ENCODE measurements at places on chromosomes 3 and 15. TPM values are rescaled to one million over a fixed set of nuclear protein-coding genes. Genes with fewer than 3 reads are reported as not detected.

- DNase-seq = no peak
Measured at GRCh38 chr3:161796780-161797179, 300.2 kb downstream of the OTOL1 start.

GRCh38 chr3:58288011-58288728, 17.9 kb upstream of the RPP14 start:
- DNase-seq = no peak

DNA sequence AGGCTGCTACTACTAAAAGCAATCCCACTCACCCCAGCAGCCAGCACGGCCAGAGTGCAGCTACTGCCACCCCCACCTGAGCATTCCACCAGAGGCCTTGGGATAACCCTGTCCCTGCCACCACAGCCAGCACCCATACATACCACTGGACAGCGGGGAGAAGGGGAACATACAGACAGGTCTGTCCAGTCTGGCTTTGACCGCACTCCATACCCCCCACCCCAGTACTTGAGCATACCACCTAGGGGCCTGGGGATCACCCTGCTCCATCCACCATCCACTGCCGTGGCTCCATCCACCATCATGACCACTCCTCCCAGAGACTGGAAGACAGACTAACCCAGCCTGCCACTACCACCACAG, 210.1 kb downstream of the ATP8B4 start:
- no peak for DNase-seq

GRCh38 chr15:61503383-61503969, 274.4 kb upstream of the RORA start:
- no peak for DNase-seq

GRCh38 chr15:74978503-74978902, 16.9 kb upstream of the SCAMP5 start:
- DNase-seq = no peak

GRCh38 chr15:59532770-59533379, 78.7 kb upstream of the GCNT3 start:
- DNase-seq = no peak

The SEC22A gene
- 65.4 TPM for total RNA-seq

The CHAC1 gene
- total RNA-seq = 0.42 TPM

The GOLGA8J gene
- total RNA-seq = not detected

DNA sequence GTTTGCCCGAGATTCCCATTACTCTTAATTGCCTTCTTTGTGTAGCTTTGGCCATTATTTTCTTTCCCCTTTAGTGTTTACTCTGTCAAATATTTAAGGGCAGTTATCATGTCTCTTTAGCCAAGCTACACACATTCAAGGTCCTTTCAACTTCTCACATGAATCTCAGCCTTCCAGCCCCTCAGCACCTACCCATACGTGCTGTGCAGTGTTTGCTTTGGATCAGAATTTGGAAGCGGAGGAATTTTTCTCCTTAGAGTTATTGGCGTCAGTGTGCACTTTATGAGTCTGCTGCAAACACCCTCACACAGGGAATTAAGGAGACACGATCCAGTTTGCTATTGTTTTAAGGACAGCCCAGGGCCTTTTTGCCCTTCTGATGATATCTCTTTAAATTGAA, 231.6 kb downstream of the CACNA2D3 start:
- DNase-seq = no peak

DNA sequence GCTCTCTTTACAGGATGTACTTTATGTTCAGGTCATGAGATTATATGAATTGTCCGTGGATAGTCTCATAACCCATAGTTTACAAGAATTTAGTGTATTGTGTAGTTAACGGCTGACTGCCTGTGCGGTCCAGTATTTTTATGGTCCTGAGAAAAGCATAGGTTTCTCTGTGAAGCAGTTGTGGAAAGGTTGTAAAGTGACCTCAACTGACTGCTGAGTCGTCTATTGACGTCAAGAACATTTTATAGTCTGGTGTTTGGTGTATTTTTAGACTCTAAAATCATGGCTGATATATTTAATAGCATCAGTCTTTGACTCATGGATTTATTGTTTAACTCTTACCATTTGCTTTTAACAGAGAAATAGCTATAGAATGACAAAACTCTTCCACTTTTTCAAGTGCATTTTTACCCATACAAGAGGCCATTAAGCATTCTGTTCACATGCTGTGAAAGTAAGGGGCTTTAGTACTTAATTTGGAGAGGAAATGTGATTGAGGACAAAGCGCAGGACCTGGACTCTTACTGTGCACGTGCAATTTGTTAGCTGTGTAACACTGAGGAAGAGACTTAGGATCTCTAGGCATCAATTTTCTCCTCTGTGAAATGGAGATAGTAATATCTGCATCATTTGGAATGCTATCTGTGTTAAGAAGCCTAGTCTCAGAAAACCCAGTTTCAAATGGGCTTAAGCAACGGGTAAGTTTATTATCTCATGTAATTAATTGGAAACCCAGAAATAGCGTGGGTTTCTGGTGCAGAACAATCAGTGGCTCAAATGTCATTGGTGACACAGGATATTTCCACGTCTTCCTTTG, 240.8 kb downstream of the NFKBIZ start:
- peak; percentile 83 for DNase-seq

The KPNA1 gene
- total RNA-seq = 38.0 TPM

GRCh38 chr3:184637705-184638104, 74.2 kb downstream of the MAGEF1 start:
- no peak for DNase-seq

- DNase-seq = no peak
Measured at GRCh38 chr3:66312039-66312438, 91.2 kb downstream of the SLC25A26 start.

GRCh38 chr3:72889310-72890165, 1.7 kb downstream of the GXYLT2 start:
- DNase-seq = no peak

The SPINK8 gene
- total RNA-seq = not detected

The ALDH1L1 gene
- 11.5 TPM for total RNA-seq

- no peak for DNase-seq
Measured at GRCh38 chr3:127216415-127217261, 23.7 kb downstream of the PRR23E start.

- DNase-seq = no peak
Measured at GRCh38 chr3:29854821-29855220, 574.0 kb downstream of the RBMS3 start.

DNA sequence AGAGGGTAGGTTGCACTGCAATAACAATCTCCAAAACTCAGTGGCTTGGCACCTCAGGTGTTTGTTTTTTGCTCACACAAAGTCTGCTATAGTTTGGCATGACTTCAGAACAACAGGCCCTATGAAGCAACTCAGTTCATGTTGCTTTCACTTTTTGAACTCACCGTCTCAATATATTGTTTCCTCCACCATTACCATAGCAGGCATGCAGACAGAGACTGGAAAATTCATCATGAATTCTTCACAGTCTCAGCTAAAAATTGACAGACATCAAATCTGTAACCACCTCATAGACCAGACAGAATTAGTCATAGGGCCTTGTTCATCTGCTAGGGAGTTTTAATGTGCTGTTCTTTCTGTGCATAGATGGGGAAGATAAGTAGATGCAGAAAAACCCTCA, 161.4 kb upstream of the POU1F1 start:
- DNase-seq = no peak

The IDH2 gene
- 85.0 TPM for total RNA-seq

The TEX55 gene
- total RNA-seq = not detected

DNA sequence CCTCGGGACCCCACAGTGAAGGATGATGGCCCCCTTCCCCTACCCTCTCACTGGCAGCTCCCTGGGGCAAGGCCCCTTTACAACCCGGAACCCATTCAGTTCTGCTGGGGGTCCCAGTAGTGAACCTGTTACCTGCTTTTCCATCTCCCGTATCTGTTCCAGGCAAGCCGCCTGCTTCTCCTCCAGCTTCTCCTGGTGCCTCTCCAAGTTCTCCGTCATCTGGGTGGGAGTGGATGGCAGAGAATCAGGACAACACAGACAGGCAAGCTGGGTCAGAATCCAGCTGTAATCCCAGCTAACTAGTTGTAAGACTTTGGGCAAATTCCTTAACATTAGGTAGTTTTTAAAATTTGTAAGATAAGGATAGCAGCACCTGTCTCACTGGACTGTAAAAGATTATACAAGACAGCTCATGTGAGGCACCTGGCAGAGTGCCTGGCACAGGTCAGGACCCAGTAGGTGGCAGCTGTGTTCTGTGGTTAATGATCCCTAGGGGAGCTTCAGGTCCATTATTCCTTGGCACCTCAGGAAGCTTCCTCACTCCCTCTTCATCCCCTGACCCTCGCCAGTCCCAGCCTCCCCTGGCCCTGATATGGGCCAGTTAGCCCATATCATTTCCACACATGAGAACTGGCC, 6.4 kb upstream of the ANKRD63 start:
- DNase-seq = no peak

The SNRPA1 gene
- 18.5 TPM for total RNA-seq

DNA sequence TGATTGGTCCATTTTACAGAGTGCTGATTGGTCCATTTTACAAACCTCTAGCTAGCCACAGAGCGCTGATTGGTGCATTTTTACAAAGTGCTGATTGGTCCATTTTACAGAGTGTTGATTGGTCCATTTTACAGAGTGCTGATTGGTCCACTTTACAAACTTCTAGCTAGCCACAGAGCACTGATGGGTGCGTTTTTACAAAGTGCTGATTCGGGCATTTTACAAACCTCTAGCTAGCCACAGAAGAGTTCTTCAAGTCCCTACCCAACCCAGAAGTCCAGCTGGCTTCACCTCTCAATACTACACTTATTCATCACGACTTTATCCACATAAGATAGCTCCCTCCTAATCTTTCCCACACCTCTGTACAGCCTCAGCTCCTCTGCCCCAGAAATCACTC, 899.8 kb downstream of the TUSC7 start:
- DNase-seq = no peak

DNA sequence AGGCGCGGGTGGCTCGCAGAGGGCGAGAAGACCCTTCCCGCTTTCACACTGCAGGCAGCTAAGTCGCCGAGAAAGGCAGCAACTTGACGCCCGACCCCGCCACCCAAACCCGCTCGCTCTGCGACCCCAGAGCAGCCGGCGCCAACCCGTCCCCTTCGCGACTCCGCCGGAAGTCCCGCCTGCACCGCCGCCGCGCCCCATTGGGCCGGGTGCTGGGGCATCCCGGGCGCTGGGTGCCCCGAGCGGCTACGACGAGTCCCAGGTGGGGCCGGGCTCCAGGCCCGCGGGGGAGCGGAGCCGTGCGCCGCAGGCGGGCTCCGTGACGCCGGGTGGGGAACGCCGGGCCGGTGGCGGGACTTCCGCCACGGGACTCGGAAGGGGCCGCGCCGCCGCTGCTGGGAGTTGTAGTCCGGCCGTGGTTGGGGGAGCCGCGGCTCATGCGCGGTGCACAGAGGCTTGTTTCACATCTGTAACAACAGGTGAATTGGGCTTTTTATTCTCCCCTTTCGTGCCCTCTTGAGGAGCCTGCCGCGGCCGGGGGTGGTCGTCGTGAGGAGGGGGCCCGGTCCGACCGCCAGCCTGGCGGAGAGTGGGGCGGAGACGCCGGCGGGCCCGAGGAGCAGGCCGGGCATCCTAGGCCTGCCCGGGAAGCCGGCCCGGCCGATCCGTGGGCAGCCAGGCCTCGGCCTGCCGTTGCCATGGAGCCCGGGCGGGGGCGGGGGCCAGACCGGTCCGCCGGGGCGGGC, at the start of gene DHX30:
TSS of gene DHX30 (plus strand) at position 405 of the 746 bp plus-strand sequence. CDS start 7,546 bp downstream, outside the sequence.
- peak; percentile 77 for DNase-seq

The STAC gene
- 8.9 TPM for total RNA-seq

DNA sequence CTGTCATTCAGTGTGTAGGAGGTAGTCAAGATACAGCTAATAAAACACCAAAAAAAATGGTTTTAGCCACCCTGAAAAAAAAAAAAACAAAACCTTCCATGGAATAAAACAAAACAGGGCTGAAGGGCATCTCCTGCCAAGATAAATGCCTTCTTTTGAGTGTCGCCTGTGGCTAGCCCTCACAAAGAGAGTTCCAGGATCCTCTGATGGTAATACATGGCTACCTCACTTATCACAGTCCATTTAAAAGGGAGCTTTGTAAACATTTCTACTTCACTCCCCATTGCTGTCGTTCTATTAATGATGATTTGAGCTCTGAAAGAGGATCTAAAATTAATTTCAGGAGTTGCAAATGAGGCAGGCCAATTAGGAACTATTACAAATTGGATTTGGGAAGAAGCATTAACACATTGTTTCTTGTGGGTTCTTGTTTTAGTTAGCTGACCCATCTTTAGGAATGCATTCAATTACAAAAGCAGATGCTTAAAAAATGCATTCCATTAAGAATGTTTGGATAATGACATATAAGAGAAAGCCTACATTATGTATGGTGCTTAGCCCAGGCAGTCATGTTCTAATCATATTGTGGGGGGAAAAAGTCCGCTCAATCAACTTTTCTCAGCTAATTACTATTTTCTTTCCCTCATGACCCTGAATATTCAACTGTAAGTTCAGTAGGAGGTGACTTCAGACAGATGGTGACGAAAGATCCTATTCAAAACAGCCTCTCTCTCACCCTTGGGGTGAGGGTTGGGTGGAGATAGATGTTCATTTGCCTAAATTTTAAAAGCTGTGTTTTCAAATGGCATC, 255.1 kb upstream of the WNT5A start:
- no peak for DNase-seq

GRCh38 chr15:98881526-98882520, 125.8 kb downstream of the PGPEP1L start:
- DNase-seq = no peak

- no peak for DNase-seq
Measured at GRCh38 chr3:55189359-55189801, 261.5 kb upstream of the LRTM1 start.

- no peak for DNase-seq
Measured at GRCh38 chr3:112579697-112580096, 17.9 kb downstream of the SLC35A5 start.

The STXBP5L gene
- 1.8 TPM for total RNA-seq

GRCh38 chr3:149152420-149152819, 23.0 kb downstream of the HPS3 start:
- DNase-seq = no peak

The THSD4 gene
- total RNA-seq = 75.1 TPM

DNA sequence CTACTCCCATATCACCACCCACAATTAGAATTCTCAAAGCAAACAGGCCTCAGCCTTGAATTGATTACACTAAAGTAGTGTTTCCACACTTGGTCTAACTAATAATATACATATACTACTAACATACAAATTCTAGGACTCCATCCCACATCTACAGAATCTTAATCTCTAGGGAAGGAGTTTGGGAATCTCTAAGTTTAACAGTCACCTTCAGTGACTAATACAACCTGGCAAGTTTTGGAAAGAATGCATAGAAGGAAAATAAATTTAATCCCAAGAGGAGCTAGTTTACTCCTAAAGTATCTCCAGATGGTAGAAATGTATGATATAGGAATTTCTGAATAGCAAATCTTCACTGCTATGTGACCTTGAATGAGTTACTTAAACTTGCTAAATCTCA, 9.1 kb downstream of the CLPX start:
- DNase-seq = no peak

The GXYLT2 gene
- total RNA-seq = 71.5 TPM

The FANCD2 gene
- total RNA-seq = 12.1 TPM

The P2RY14 gene
- total RNA-seq = 2.6 TPM

DNA sequence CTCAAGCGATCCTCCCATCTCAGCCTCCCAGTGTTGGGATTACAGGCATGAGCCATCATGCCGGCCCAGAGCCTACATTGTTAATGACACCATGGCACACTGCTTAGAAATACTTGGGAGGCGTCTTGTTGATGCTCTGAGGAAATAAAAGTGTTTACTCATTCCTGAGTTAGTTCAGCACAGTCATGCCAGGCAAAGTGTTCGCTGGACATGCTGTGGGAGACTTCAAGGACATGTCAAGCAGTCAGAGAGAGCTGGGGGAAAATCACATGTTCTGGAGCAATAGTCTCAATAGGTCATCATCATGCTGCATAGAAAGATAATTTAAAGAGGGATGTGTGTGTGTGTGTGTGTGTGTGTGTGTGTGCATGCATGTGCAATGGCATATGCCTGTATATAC, 37.5 kb downstream of the TTC23 start:
- DNase-seq = no peak

All from urinary bladder (tissue), 4 donors.